ENCODE measurements at places on chromosomes 3 and 15. TPM values are rescaled to one million over a fixed set of nuclear protein-coding genes. Genes with fewer than 3 reads are reported as not detected.

DNA sequence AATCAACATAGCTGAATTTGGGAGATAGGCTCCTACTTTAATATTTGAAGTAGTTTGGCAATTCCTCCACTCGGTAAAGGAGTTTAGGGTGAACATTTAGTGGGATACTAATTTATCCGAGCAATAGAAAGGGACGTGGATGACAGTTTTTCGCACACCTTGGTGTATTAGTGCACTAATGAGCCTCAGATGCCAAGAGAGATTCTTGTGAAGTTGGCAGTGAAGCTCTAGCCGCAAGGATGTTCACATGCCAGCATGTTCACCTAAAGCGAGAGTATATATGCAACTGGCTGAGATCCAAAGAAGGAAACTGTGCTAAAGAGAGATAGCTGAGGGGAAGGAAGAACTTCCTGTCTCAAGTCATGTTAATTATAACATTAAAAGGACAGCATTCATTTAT, 58.5 kb downstream of the TGFBR2 start:
- peaks cover 63% of the 10 kb centered on the region for H3K4me1 ChIP-seq
- H3K27ac ChIP-seq, result peak overlapping the region; percentile 50
- H3K36me3 ChIP-seq, result peaks cover 22% of the 10 kb centered on the region
- DNase-seq, result peak; percentile 74
- H3K4me3 ChIP-seq, result peak overlapping the region; percentile 63
- H3K27me3 ChIP-seq, result no peaks in the 10 kb centered on the region

GRCh38 chr3:17932136-17932771, 189.8 kb upstream of the TBC1D5 start:
- no peak overlapping the region for H3K27ac ChIP-seq
- H3K4me3 ChIP-seq, result no peak overlapping the region
- H3K36me3 ChIP-seq, result no peaks in the 10 kb centered on the region
- no peaks in the 10 kb centered on the region for H3K4me1 ChIP-seq
- no peak for DNase-seq
- H3K27me3 ChIP-seq, result no peaks in the 10 kb centered on the region

DNA sequence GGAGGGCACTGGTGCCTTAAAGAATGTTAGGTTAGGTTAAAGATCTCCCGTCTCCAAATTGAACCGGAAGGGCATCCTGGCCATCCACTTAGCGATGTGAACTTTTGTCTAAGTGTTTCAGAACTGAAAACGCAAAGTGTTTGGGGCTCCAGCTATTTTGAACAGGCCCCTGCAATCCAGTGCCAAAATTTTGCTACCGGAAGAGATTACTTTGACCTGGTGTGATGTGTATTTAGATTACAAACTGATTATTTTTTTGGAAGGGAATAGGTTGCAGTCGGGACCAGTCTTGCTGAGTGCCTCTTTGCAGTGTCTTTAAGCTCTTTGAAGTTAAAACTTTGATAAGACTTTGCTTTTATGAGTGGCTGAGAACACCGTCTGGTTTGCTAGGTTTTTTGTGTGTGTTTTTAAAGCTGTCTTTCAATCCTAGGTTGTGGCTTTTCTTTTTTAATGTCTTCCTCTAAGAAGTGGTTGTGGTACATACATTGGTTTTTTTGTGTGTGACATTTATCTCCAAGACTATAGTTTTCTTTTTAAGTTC, 179.6 kb downstream of the OR4M2 start:
- H3K36me3 ChIP-seq, result no peaks in the 10 kb centered on the region
- no peaks in the 10 kb centered on the region for H3K27me3 ChIP-seq
- DNase-seq, result peak; percentile 60
- peak overlapping the region; percentile 88 for H3K27ac ChIP-seq

GRCh38 chr3:18633002-18633401, 207.9 kb upstream of the SATB1 start:
- no peaks in the 10 kb centered on the region for H3K27me3 ChIP-seq
- H3K4me1 ChIP-seq, result no peaks in the 10 kb centered on the region
- DNase-seq, result no peak
- H3K27ac ChIP-seq, result no peak overlapping the region
- no peak overlapping the region for H3K4me3 ChIP-seq

GRCh38 chr3:62503516-62503915, 130.2 kb upstream of the FEZF2 start:
- H3K4me1 ChIP-seq, result no peaks in the 10 kb centered on the region
- no peaks in the 10 kb centered on the region for H3K36me3 ChIP-seq
- H3K27me3 ChIP-seq, result no peaks in the 10 kb centered on the region
- no peak for DNase-seq

DNA sequence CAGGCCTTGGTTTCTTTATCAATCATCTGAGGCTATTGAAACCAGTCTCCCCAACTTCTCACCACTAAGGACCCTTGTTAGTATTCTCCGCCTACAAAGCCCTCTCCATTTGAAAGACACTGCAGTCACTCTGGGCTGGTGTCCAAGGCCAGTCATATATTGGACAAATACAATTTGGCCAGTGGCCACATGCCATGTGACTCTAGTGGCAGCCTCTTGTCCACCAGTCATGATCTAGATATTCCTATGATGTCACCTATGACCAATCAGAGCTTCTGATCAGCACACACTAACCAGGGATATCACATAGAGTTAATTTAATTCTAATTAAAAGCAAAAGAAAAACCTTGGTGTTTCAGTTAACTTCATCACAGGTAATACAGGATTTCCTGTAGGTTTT, 68.2 kb downstream of the RAB11A start:
- H3K36me3 ChIP-seq, result no peaks in the 10 kb centered on the region
- H3K27ac ChIP-seq, result no peak overlapping the region
- no peak for DNase-seq
- no peaks in the 10 kb centered on the region for H3K27me3 ChIP-seq
- no peak overlapping the region for H3K4me3 ChIP-seq
- no peaks in the 10 kb centered on the region for H3K4me1 ChIP-seq

DNA sequence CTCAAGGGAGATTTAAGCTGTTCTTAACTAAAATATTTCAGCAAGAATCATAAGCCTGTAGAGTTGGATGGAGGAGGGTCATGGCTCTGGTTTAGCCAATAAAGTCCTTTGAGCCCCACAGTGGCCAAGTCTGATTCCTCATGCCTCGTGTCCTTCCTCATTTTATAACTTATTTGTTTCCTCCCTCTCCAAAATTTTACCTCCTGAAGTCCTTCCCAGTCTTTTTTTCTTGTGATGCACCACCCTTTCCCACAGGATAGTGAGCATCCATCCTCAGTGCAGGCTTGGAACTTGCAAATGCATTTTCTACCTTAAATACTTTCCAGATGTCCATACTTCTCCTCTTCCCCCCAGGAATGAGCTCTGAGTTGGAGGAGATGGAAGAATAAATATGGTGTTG, 162.7 kb upstream of the AGTR1 start:
- no peaks in the 10 kb centered on the region for H3K36me3 ChIP-seq
- no peaks in the 10 kb centered on the region for H3K27me3 ChIP-seq
- no peak for DNase-seq
- H3K27ac ChIP-seq, result no peak overlapping the region

DNA sequence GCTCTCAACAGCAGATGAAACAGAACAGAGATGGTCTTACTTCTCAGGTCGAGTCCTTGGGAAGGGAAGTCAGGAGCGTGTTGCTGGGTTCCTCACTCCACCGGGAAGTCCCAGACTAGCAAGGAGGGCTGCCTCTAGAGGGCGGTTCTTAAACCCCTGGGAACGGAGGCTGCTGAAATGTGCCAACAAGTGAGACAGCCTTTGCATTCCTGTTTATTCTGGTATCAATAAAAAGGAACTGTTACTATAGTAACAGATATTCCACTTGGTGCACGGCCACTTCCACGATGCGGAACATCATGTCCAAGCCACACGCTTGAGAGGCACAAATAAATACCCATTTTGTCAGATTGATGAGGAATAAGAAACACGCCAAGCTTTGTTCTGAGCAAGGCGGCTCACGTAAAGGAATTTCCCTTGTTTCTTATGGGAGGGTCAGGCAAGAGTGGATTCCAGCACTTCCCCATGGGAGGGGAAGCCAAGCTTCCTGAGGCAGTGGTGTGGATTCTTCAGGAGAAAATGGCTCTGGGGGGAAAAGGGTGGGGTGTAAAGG, at the start of gene FAM107A:
TSS of gene FAM107A (minus strand) at position 123 of the 553 bp plus-strand sequence. CDS start 7,531 bp downstream, outside the sequence.
- no peak within 1 kb of the TSS for H3K4me3 ChIP-seq
- peaks cover 2% of the 10 kb centered on the region for H3K27me3 ChIP-seq
- no peaks in the 10 kb centered on the region for H3K36me3 ChIP-seq
- no peak for DNase-seq
- H3K4me1 ChIP-seq, result no peaks in the 10 kb centered on the region
- H3K27ac ChIP-seq, result no peak within 1 kb of the TSS

- no peaks in the 10 kb centered on the region for H3K4me1 ChIP-seq
- H3K27me3 ChIP-seq, result no peaks in the 10 kb centered on the region
- H3K36me3 ChIP-seq, result no peaks in the 10 kb centered on the region
- no peak overlapping the region for H3K27ac ChIP-seq
- no peak overlapping the region for H3K4me3 ChIP-seq
Measured at GRCh38 chr3:117526470-117527079, 817.0 kb downstream of the TUSC7 start.

- DNase-seq, result no peak
- H3K4me1 ChIP-seq, result no peaks in the 10 kb centered on the region
- H3K4me3 ChIP-seq, result no peak overlapping the region
- H3K36me3 ChIP-seq, result no peaks in the 10 kb centered on the region
- H3K27ac ChIP-seq, result no peak overlapping the region
Measured at GRCh38 chr3:161187046-161187445, 34.1 kb upstream of the NMD3 start.

GRCh38 chr3:141444586-141445285, 42.1 kb upstream of the RASA2 start:
- H3K4me3 ChIP-seq, result no peak overlapping the region
- peaks cover 55% of the 10 kb centered on the region for H3K36me3 ChIP-seq
- DNase-seq, result no peak
- no peak overlapping the region for H3K27ac ChIP-seq
- no peaks in the 10 kb centered on the region for H3K27me3 ChIP-seq

DNA sequence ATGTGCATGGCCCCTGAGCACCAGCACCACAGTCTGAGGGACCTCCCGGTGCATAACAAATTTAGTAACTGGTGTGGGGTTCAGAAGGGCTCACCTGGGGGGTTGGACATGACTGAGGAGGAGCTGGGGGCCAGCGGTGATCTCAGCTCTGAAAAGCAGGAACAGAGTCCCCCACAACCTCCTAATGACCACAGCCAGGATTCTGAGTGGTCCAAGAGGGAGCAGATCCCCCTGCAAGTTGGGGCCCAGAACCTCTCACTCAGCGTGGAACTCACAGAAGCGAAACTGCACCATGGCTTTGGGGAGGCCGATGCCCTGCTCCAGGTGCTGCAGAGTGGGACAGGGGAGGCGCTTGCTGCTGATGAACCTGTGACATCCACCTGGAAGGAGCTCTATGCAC, 43.0 kb downstream of the CDAN1 start:
- no peak overlapping the region for H3K4me3 ChIP-seq
- no peak for DNase-seq
- H3K36me3 ChIP-seq, result no peaks in the 10 kb centered on the region
- H3K27ac ChIP-seq, result no peak overlapping the region
- no peaks in the 10 kb centered on the region for H3K4me1 ChIP-seq

DNA sequence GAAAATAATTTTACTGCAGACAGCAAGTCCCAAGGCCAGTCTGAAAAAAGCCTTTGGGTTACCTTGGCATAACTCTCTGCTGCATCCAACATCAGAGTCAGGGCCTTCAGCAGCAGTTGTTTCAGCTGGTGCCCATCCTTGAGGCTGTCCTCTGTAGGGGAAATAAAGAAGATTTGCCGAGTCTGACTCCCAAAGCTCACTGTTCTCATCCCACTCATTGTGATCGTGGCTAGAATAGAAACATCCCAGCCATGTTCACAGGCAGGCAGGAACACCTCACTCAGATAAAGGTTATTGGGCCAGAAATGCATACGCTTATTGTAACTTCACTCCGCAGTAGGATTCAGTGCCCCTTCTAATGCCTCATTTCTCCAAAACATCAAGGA, 29.2 kb downstream of the EIF3J start:
- no peaks in the 10 kb centered on the region for H3K4me1 ChIP-seq
- no peaks in the 10 kb centered on the region for H3K27me3 ChIP-seq
- H3K27ac ChIP-seq, result no peak overlapping the region
- H3K36me3 ChIP-seq, result peaks cover 86% of the 10 kb centered on the region
- H3K4me3 ChIP-seq, result no peak overlapping the region

DNA sequence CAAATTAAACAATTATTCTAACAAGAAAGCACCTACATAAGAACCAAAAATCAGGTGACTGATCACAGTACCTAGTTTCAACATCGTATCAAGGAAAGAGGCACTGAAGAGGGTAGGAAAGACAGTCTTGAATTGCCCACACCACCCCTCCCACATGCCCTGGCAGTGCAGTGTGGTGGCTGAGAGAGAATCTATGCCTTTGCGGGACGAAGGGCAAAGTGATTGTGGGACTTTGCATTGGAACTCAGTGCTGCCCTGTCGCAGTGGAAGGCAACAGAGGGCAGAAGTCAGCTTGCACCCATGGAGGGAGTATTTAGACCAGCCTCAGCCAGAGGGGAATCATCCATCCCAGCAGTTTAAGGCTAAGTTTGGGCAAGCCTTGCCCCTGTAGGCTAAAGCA, 24.5 kb downstream of the NEDD4 start:
- DNase-seq, result no peak
- no peaks in the 10 kb centered on the region for H3K4me1 ChIP-seq
- H3K27ac ChIP-seq, result no peak overlapping the region

DNA sequence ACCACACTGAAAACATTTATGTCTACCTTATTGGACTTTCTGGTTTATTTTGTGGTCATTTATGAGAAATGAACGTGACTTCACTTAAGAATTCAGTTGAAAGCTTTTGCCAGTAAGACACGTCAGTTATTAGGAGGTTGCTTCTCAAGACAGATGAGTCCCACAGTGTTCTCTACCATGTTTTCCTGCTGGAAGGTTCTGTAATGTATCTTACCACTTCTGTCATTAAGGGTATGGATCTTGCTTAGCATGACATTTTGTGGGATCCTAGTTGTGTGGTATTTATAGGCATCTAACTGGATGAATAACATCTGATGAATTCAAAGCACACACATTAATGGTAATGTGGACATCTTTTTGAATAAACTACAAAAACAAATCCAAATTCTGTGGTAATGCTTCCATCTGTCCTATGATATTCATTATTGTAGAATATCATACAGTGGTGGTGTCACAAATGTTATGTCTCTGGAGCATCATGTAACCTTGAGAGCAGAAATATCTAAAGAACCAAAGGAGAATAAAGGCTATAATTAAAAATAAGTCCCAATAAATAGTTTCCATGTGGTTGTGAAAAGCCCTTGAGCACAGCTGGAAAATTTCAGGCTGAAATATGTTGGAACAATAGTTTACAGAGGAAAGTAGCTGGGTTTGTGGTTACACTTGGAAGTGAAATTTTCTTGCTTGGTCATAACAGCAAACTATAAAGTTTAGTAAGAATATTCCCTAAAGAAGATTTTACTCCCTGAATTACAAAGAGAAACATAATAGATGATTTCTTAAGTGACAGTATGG, 61.5 kb downstream of the C3orf38 start:
- no peak for DNase-seq
- no peak overlapping the region for H3K27ac ChIP-seq
- H3K4me3 ChIP-seq, result no peak overlapping the region
- H3K4me1 ChIP-seq, result no peaks in the 10 kb centered on the region

The P2RY1 gene
- 0.57 TPM for total RNA-seq

The ZSCAN29 gene
- total RNA-seq, result 20.9 TPM

The NXPE3 gene
- total RNA-seq, result 37.9 TPM

The TMEM212 gene
- not detected for total RNA-seq

The TMC3 gene
- not detected for total RNA-seq

The PTX3 gene
- total RNA-seq, result 0.20 TPM

The CCDC80 gene
- not detected for total RNA-seq

The PCSK6 gene
- total RNA-seq, result 1.1 TPM

All from CD4-positive, CD25-positive, alpha-beta regulatory T cell (primary cell).